ENCODE measurements at places on chromosomes 3 and 15.

- no peak for DNase-seq
Observed at GRCh38 chr15:40930430-40931299, 1.5 kb downstream of the DLL4 start.

GRCh38 chr3:165192610-165193192, 3.5 kb downstream of the SLITRK3 start:
- no peak for DNase-seq

DNA sequence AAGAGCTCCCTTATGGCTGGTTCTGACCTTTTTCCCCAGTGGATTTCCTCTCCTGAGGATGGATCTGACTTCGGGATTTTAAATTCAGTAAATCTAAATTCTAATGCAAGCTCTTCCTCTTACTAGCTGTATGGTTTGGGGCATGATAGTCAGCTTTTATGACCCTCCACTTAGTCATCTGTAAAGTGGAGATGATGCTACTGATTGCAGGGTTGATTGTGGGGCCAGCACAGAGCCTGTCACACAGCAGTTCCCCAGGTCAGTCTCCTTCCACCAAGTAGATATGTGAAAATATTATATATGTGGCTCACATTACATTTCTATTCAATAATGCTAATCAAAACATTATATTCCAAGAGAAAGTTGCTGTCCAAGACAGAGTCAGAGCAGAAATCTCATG, 141.3 kb upstream of the UBE2E1 start:
- DNase-seq = no peak

DNA sequence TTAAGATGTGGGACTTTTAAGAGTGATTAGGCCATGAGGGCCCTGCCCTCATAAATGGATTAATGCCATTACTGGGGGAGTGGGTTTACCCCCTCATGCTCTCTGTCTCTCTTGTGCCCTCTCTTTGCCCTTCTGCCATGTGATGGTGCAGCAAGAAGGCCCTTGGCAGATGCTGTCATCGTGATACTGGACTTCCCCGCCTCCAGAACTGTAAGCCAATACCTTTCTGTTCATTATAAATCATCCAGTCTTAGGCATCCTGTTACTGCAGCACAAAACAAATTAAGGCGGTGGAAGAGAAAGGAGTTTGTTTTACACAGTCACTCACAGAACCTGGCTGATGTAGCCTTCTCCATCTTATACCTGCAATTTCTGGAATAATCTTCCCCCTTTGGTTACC, 360.3 kb upstream of the TBL1XR1 start:
- DNase-seq = no peak

DNA sequence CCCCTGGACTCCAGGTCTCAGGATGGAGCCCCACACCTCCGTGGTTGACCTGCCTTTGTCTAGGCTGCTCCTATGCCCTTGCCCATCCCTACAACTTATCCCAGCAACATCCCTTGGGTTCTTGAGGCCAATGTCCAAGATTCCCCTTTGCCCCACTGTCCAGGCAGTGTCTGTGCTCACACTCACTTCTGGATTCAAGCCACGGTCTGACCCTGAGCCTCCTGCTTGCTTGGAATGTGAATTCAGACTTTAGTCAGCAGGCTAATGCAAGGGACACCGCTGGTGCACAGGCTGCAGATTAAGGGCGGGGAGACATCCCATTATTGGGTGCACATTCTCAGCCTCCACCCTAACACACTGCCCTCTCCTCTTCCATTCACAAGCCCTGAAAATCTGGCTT, 154.1 kb downstream of the WNT5A start:
- DNase-seq = no peak

All from stimulated activated CD8-positive, alpha-beta memory T cell treated with anti-CD3 and anti-CD28 coated beads, Interleukin-4, amount 100 ng/mL, for 1 hour (primary cell).